ENCODE measurements at places on chromosomes 2 and 18.

GRCh38 chr2:35784777-35785176 is 570.8 kb upstream of the CRIM1 start:
- DNase-seq, result no peak

DNA sequence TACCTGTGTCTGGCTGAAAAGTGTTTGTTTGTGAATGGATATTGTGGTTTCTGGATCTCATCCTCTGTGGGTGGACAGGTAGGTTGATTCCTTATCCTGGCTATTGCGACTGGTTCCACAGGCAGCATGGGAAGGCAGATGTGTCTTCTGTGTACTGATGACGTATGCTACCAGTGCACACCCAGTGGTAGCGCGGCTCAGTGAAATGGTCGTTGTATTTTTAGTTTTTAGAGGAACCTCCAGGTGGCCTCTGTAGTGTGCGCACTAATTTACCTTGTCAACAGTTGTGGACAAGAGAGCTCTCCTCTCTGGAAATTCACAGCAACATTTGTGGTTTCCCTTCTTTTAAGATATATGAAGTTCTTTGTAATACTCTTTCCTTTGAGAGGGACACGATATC is 52.5 kb downstream of the CCDC74A start:
- no peak for DNase-seq

- no peak for DNase-seq
Observed at GRCh38 chr18:26227051-26227670, 916 bp downstream of the TAF4B start.

- peak; percentile 25 for DNase-seq
Observed at GRCh38 chr2:202034249-202035088, 814 bp downstream of the FZD7 start.

DNA sequence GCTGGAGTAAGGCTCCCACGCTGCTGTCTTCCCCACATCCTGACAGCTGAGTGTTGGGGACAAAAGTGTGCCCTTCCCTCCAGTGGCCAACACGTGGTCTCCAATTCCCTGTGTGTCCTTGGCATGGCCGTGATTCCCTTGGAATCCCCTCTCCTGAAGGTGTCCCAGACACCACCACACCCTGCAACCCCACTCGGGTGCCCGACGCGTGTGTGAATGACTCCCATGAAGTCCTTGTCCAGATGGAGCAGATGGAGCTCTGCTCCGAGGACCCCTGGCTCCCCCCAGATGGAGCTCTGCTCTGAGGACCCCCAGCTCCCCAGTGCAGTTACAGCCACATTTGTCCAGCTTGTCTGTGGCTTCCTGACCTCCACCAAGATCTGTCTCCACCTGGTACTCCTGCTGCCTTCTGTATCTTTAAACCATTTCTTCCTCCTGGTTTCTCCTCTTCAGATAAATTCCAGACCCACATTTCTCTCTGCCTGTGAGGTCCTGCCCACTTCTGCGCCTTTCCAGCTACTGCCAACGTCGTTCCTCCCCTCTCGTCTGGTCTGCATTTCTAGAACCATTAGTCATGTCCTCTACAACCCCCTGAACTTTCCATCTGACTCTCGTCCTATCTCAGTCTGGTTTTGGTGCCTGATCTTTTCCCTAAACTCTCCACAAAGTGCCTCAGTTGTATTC is 86.8 kb upstream of the PXDN start:
- no peak for DNase-seq

- DNase-seq, result no peak
Observed at GRCh38 chr2:181648478-181649155, 8.3 kb downstream of the CERKL start.

GRCh38 chr2:205898744-205899143 is 187.2 kb downstream of the INO80D start:
- DNase-seq, result no peak

DNA sequence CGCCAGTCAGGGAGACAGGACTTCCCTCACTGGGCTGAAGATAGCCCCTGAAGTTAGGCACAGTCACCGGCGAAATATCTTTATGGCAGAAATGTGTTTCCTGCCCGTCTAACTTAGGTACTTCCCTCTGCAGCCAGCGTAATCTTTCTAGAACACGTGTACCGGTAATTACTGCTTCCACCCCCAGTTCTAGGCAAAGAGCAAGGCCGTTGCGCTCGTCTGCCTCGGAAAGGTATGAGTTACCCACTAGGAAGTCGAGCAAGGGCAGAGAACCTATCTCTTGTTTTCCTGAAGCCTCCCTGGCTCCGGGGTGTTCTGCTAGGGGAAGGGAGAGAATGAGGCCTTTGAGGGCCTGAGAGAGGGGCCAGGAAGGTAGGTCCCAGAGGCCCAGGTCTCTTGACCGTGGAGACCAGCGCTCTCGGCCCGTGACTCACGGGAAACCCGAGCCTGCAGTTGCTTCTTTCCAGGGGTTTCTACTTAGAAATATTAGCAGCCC is 70.0 kb downstream of the TWSG1 start:
- no peak for DNase-seq

GRCh38 chr2:23393722-23394121 is 8.7 kb downstream of the KLHL29 start:
- no peak for DNase-seq

DNA sequence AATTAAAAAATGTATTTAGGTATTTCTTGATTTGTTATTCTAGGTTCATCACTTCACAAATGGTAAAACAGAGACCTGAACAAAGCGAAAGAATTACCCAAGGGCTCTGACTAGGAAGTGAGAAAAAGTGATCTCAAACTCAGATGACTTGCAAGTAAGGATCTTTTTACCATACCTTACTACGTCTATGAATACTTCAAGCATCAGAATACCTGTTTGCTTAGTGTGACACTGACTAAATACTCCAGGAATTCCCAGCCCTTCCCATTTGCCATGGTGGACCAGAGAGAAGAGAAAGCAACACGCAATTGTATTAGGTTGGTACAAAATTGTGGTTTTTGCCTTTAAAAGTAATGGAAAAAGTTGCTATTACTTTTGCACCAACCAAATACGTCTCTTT is 35.8 kb upstream of the FIGN start:
- no peak for DNase-seq

Measured in effector memory CD8-positive, alpha-beta T cell (primary cell).